PC-3 (cell line): ENCODE measurements at places on chromosomes 7 and 10. TPM values are rescaled to one million over a fixed set of nuclear protein-coding genes. Genes with fewer than 3 reads are reported as not detected.

DNA sequence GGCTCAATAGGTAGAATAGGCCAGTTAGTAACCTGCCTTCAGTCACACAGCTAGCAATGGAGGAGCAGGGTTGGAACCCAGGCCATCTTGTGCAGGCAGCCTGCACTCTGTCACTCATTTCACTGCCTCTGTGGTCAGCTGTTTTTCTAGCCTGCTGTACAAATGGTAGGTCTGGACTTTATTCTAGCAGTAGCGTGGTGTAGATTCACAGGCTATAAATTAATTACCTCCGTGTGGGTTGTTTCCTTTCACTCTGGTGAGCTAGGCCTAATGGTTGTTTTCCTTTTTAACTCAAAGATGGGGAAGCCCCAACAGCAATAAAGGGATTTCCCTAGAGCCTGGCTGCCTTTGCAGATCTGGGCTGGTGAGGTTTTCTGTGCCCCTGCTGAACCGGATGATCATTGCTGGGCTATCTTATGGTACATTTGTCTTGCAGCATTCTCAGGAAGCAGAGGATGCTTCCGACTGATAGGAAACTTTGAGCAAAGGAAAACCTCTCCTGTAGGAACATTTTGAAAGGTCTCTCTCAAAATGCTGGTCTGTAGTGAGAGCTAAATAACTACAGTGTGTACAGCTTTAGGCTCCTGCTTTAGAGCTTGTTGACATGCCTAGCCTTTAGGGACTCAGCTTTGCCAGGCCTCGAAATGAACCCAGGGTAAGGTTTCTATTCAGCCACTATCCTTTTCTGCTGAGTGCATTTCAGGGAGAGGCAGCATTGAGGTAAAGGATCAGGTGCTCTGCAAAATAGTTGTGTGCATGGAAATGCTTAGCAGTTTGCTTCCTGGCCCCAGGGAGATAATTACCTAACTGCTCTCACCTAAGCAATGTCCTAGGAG lies 157.4 kb downstream of the ST7 start:
- H3K36me3 ChIP-seq: no peaks in the 10 kb centered on the region
- H3K4me3 ChIP-seq: no peak overlapping the region
- no peak for DNase-seq
- H3K27me3 ChIP-seq: no peaks in the 10 kb centered on the region

DNA sequence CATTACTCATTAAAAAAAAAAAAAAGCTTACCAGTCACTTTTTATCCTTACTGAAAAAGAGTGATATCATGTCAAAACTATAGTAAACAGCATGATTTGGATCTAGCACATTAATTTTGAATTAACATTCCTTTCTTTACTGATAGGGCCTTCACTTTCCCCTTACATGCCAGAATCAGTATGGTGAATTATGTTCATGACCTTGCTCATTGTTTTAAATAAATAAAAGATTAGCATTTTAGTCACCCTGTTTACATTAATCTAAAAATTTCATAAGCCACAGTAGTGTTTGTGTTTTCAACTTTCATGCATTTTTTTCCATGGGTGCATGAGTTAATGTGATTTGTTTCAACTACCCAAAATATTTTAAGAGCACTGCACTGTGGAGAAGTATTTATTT lies 160.8 kb downstream of the TFEC start:
- H3K4me1 ChIP-seq: no peaks in the 10 kb centered on the region
- H3K27me3 ChIP-seq: peaks cover 72% of the 10 kb centered on the region
- DNase-seq: no peak
- H3K36me3 ChIP-seq: no peaks in the 10 kb centered on the region
- no peak overlapping the region for H3K27ac ChIP-seq
- no peak overlapping the region for H3K4me3 ChIP-seq

DNA sequence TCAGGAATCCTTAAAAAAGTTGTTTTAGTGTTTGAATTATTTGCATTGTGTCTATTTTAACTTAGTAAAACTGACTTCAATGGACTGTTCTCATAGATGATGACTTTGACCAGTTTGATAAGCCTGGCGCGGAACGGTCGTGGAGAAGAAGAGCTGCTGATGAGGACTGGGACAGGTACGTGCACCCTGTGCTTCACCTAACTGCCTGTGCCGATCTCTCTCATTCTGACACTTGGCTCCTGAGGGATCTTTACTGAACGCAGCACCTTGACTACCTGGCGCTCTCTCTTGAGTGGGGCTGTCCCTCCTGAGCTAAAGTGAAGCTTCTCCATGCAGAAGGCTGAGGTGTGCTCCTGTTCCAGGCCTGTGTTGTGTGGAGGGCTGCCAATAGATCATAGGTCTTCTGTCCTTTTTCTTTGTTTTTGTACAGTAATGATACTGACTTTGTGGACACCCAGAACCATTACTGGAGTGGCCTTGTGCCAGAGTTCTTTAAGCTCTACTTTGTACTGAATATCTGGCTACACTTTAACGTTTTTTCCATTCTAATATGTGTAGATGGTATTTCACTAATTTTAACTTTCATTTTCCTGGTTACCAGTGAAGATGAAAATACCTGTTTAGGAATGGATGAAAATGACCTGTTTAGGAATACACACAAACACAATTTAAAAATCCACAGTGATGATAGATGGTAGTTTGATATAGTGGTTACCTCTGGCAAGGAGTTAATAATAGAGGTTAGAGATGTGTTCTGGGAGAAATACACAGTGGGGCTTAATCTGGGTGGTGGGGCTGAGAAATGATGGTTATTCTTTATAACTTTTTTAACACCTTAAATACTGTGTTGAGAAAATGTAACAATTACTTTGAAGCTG lies 20.9 kb downstream of the RBM33 start:
- peaks cover 20% of the 10 kb centered on the region for H3K4me1 ChIP-seq
- no peak for DNase-seq
- H3K4me3 ChIP-seq: no peak overlapping the region
- H3K27me3 ChIP-seq: no peaks in the 10 kb centered on the region
- peaks cover 6% of the 10 kb centered on the region; the same call in 1 of the 2 replicates for H3K36me3 ChIP-seq

GRCh38 chr10:20685462-20685861 lies 211.6 kb downstream of the NEBL start:
- DNase-seq: no peak
- H3K36me3 ChIP-seq: no peaks in the 10 kb centered on the region
- no peaks in the 10 kb centered on the region for H3K4me1 ChIP-seq
- H3K4me3 ChIP-seq: no peak overlapping the region
- H3K27me3 ChIP-seq: no peaks in the 10 kb centered on the region

- no peak overlapping the region for H3K4me3 ChIP-seq
- H3K4me1 ChIP-seq: peaks cover 11% of the 10 kb centered on the region; the same call in 1 of the 2 replicates
- DNase-seq: no peak
- H3K27ac ChIP-seq: no peak overlapping the region
Measured at GRCh38 chr7:28329661-28330363, 82.5 kb upstream of the CREB5 start.

Gene SDK1
- 2.8 and 4.8 TPM in 2 replicates for total RNA-seq

DNA sequence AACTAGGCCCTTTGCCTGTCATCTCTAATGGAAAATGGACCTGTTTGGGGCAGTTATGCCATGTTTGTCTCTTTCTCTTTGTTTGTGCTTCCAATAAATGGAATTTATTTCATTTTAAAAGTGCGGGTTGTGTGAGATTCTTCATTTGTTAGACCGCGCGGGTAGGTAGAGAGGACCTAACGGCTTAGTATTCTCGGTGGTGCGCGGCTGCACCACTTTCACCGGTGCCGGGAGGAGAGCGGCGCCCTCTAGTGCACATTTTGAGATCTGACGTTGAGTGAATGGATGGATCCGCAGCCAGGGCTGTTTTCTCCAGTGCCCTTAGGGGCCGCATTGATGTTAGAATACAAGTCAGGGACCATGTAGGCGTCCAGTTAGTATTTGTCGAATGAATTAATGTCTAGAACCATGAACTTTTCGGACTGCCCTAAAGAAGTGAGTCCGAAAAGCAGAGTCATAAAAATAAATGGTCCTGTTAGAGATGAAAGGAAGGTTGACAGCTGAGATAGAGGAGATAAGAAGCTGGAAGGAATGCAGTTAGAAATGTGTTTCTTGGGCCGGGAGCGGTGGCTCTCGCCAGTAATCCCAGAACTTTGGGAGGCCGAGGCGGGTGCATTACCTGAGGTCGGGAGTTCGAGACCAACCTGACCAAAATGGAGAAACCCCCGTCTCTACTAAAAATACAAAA lies 29.3 kb upstream of the GIMAP8 start:
- no peaks in the 10 kb centered on the region for H3K4me1 ChIP-seq
- H3K4me3 ChIP-seq: peak overlapping the region; percentile 29; the same call in 1 of the 2 replicates
- DNase-seq: peak; percentile 84
- H3K36me3 ChIP-seq: no peaks in the 10 kb centered on the region
- H3K27ac ChIP-seq: no peak overlapping the region
- no peaks in the 10 kb centered on the region for H3K27me3 ChIP-seq

GRCh38 chr7:99108613-99109012 lies 35.3 kb downstream of the SMURF1 start:
- peak; percentile 29 for DNase-seq
- H3K36me3 ChIP-seq: no peaks in the 10 kb centered on the region
- no peaks in the 10 kb centered on the region for H3K27me3 ChIP-seq
- H3K4me1 ChIP-seq: peaks cover 79% of the 10 kb centered on the region
- H3K4me3 ChIP-seq: no peak overlapping the region
- H3K27ac ChIP-seq: no peak overlapping the region

Gene KLLN
- total RNA-seq: 0.15 and 0.23 TPM in 2 replicates

Gene CFAP70
- 0.73 and 0.92 TPM in 2 replicates for total RNA-seq

Gene SH2D4B
- not detected in 2 replicates for total RNA-seq

Gene TRIM50
- not detected in 2 replicates for total RNA-seq

- peaks cover 8% of the 10 kb centered on the region; the same call in 1 of the 2 replicates for H3K36me3 ChIP-seq
- peak overlapping the region; percentile 85 for H3K4me3 ChIP-seq
- H3K4me1 ChIP-seq: peaks cover 24% of the 10 kb centered on the region
- H3K27me3 ChIP-seq: no peaks in the 10 kb centered on the region
Measured at GRCh38 chr7:44748948-44749731, 493 bp downstream of the ZMIZ2 start.

GRCh38 chr7:116770941-116771340 lies 91.4 kb upstream of the CAPZA2 start:
- DNase-seq: peak; percentile 10
- H3K27ac ChIP-seq: peak overlapping the region; percentile 95
- no peak overlapping the region for H3K4me3 ChIP-seq

DNA sequence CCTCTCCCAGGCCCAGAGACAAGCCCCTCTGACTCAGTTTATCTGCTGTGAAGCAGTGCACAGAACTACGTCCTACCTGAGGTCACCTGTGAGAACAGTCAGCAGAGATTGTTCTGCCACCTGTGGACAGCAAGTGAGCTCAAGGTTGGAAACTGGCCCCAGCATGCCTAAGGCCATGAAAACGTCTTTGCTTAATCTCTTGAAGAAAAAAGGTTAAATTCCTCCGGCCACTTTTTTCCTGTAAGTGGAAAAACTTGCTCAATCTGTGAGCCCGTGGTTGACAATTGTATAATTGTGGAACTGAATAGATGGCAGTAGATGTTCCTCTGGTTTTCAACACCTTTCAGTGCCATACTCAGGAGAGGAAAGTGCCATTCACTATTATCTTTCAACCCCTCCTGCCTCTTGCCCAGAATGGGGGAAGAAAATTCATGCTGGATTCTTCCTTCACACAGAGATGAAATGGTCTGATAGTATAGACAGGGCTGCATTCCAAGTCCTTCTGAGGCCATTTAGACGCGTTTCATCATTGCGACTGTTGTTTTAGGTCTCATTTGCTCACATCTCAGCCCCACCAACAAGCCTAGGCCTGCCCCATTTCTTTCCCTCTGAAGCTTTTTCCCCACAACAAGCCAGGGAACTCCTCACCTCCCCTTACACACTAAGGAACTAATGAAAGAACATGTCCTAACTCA lies 292.9 kb downstream of the FZD1 start:
- peak; percentile 5 for DNase-seq
- H3K27me3 ChIP-seq: no peaks in the 10 kb centered on the region
- peak overlapping the region; percentile 71 for H3K27ac ChIP-seq
- peaks cover 16% of the 10 kb centered on the region for H3K4me1 ChIP-seq

Gene MYL10
- 0.69 TPM in 1 of 2 replicates, not detected in the other for total RNA-seq

DNA sequence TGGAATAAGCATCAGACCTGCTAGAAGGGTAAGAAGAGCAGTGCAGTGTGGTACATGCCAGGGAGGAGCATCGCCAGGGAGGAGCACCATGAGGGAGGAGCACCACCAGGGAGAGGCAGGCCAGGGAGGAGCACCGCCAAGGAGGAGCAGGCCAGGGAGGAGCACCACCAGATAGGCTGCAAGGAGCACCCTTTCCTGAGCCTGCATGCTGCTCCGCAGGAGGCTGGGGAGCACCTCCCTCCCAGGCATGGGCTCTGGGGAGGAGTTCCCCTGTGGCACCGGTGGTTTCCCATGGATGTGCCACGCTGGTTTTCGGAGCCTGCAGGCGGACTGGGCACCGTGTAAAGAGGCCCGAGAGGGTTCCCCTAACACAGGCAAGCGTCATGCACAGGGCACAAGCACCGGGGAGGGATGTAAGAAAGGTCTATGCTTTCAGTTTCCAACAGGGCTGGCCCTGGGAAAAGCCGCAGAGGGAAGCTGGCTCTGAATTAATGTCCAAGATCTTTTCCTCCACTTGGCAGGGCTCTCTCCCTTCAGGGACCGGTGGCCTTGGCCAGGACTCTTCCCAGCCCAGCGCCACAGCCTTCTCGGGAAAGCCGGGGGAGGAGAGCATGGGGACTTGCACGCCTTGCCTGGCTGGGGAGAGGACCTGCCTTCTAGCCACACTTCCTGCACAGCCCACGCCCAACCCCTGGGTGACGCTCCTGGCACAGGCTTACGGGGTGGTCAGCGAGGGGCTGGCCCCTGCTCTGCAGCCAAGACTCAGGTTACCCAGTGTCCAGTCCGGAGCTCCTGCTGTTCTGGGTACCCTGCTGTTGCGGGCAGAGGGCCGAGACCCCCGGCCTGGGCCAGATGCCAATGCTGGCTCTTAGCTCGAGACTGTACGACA lies 11.5 kb upstream of the GPER1 start:
- no peaks in the 10 kb centered on the region for H3K4me1 ChIP-seq
- H3K4me3 ChIP-seq: no peak overlapping the region
- H3K27me3 ChIP-seq: no peaks in the 10 kb centered on the region
- H3K36me3 ChIP-seq: no peaks in the 10 kb centered on the region
- DNase-seq: no peak
- no peak overlapping the region for H3K27ac ChIP-seq

DNA sequence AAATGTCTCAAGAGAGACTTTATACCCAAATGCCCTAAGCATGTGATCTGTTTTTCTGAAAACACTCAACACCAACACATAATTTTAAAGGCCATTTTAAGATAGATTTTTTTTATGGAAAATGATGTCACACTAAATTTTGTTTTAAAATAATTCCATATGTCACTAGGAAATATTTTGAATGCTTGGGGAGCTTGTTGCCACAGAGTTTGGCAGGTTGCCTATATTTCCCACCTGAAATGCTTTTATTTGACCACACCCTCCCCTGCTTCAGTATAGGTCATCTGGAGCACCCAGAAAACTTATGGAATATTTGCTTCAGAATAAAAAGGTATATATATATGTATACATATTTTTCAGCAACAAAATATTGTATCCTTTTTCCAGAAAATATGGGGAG lies 180.0 kb upstream of the ANK3 start:
- no peak overlapping the region for H3K27ac ChIP-seq
- H3K4me3 ChIP-seq: no peak overlapping the region
- peaks cover 42% of the 10 kb centered on the region for H3K4me1 ChIP-seq
- no peaks in the 10 kb centered on the region for H3K27me3 ChIP-seq

DNA sequence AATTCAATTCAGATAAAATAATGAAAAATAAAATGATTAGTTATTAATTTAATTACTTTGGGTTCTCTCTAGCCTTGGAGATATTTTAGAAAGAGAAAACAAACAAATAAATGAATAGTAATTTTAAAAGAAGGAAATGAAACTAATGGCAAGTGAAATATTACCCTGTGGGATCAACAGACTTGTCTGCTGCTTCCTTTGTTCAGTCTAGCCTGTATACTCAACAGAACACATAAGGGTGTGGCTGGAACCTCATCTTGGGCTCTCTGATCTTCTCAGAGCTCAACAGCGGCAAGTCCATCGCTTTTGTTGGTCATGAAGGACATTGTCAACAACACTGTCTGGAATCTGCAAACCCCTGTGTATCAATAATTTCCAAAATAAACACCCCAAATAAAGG lies 904.9 kb downstream of the IPMK start:
- no peak overlapping the region for H3K4me3 ChIP-seq
- no peaks in the 10 kb centered on the region for H3K27me3 ChIP-seq
- no peaks in the 10 kb centered on the region for H3K36me3 ChIP-seq
- no peaks in the 10 kb centered on the region for H3K4me1 ChIP-seq
- no peak overlapping the region for H3K27ac ChIP-seq
